Stimulated activated CD8-positive, alpha-beta memory T cell treated with anti-CD3 and anti-CD28 coated beads, Interleukin-4, amount 100 ng/mL, for 4 hours (primary cell): ENCODE measurements at places on chromosomes 2 and 18.

DNA sequence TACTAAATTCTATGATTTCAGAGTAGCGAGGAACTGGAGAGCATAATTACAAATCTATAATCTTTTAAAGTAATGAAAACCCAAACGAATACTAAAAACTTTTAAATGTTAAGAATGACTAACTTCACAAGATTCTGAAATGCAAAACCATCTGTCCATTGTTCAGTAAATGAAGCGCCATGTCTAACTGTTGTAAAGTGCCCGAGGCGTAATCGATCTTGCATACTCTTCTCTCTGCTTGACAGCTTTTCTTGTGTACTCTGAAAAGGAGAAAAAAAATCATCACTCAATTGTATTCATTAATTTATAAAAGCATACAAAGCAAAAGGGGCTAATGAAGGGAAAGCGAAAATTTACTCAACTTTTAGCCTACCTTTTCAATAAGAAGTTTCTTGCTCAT lies 111.0 kb downstream of the TLK1 start:
- DNase-seq: no peak

DNA sequence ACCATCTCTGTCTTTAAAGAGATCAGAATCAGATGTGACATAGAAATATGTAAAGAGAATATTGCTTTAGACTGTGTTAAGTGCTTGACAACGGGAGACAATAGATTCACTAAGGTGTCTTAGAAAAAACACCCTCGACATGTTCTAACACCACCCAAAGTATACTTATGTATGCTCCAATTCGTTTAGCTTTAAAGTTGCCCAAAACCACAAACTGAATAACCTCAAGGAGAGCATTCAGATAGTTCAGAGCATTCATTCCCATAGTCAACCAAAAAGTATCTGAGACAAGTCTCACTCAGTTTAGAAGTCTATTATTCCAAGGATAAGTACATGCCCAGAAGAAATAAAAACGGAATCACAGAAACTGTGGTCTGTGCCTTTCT lies 96.4 kb downstream of the KYNU start:
- DNase-seq: no peak

DNA sequence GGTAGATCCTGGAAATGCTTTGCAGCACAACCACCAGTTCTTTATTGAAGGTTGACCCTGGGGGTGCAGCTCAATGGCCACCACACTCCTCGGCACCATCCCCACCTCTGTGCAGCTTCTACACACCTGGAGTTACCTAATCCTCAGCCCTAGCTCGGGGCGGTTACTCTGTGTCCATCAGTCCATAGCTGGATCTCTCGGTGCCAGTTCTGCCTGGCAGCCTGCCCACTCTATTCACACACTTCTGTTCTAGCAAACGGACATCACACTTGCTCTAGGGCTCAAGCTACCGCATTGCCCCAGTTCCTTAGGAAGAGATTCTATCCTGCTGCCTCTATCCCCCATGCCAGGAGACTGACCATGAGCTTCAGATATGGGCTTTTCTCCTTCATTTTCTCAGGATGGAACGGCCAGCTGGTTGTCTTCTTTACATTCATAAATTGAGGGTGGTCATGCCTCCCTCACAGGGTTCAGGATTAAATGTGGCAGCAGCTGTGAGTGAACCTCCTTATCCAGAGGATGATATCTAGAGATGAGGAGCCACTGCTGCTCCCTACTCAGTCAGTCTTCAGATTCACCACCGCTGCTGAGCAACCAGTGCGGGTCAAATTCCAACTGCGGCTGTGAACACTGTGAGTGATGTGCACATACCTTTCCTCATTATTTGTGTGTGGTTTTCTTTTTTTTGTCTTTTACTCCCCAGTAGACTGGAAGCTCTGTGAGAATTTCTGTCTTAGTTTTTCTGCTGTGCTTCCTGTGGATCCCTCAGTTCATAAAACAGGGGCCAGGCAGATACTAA lies 66.9 kb upstream of the TRIB2 start:
- no peak for DNase-seq

DNA sequence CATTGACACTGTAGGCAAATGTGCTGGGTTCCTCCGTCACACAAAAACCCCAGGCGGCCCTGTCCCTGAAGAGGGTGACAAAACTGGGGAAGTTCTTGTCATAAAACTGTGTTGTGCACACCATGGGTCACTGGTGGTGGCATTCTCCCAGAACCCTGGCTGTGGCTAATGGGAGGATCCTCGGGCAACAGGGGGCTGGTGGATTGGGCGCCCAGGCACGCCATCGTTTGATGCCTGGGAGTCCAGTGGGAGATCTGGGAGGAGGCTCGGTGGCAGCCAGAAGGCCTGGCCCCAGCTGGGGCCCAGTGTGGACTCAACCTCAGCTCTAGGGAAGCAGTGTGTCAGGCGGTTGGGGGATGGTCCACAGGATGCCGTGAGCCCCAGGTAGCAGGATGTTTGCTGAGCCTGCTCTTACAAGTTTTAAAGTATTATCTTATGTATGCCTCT lies 140.7 kb downstream of the ACOXL start:
- DNase-seq: no peak

DNA sequence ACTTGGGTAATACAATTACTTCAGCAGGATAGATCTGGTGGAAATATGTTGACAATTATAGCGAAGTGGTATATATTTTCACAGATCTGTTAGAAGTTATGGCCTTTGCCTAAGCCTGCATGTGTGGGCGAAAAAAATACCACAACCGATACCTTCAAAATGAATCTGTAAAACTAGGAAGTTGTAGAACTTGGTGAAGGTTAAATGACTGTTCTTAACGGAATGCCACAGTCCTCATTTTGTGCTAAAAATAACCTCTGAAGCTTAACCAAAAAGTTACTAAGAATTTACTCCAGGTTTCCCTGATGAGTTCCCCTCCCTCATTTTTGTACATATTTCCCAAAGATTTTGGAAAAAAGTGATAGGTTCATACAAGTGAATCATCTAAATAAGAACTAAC lies 550.7 kb downstream of the THSD7B start:
- DNase-seq: no peak

DNA sequence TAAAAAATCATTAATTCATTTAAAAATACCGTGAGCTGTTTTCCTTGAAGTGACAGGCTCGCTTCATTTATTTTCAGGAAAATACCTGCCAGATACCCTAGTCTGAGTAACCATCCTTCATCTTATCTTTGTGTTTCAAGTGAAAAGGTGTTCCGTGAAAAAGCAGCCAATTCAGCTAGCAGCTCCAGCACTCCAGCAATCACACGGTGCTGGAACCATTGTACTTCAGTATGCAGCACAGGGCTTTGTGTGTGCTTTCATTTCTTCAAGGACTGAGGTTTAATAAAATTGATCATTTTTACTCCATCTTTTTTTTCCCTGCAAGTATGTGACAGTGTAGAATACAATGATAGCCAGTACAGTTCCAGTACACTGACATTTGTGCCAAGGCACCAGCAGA lies 39.1 kb upstream of the PGAP1 start:
- DNase-seq: no peak

DNA sequence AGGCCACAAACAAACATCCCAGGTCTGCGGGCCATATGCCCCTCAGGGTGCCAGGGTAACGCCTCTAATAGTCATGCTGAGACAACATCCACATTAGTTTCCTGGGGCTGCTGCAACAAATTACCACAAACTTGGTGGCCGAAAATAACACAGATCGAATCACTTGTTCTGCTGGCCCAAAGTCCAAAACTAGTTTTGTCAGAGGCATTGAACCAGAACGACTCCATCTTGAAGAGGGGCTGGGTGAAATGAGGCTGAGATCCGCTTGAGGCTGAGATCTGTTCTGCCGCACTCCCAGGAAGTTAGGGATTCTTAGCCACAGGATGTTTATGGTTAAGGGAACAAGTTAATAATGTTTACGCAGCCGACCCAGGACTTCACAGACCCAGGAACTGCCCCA lies 66.7 kb downstream of the COPS8 start:
- no peak for DNase-seq

GRCh38 chr2:9690252-9690651 lies 59.5 kb upstream of the YWHAQ start:
- no peak for DNase-seq

- DNase-seq: no peak
Observed at GRCh38 chr2:68272246-68272994, 20.1 kb upstream of the PPP3R1 start.

DNA sequence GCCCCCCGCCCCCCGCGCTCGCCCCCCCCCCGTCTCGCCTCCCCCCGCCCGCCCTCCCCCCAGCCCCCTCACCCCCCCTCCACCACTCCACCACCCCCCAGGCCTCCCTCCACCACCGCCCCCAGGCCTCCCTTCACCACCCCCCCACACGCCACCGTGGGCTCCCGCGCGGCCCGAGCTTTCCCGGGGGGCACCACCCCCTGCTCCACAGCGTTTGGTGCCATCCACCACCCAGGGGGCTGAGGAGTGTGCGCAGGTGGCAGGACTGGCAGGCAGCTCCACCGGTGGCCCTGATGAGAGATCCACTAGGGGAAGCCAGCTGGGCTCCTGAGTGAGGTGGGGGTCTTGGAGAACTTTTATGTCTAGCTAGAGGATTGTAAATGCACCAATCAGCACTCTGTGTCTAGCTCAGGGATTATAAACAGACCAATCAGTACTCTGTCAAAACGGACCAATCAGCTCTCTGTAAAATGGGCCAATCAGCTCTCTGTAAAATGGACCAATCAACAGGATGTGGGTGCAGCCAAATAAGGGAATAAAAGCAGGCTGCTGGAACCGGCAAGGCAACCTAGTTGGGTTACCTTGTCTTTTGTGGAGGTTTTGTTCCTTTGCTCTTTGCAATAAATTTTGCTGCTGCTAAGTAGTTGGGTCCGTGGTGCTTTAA lies 43.0 kb upstream of the ITSN2 start:
- DNase-seq: no peak

DNA sequence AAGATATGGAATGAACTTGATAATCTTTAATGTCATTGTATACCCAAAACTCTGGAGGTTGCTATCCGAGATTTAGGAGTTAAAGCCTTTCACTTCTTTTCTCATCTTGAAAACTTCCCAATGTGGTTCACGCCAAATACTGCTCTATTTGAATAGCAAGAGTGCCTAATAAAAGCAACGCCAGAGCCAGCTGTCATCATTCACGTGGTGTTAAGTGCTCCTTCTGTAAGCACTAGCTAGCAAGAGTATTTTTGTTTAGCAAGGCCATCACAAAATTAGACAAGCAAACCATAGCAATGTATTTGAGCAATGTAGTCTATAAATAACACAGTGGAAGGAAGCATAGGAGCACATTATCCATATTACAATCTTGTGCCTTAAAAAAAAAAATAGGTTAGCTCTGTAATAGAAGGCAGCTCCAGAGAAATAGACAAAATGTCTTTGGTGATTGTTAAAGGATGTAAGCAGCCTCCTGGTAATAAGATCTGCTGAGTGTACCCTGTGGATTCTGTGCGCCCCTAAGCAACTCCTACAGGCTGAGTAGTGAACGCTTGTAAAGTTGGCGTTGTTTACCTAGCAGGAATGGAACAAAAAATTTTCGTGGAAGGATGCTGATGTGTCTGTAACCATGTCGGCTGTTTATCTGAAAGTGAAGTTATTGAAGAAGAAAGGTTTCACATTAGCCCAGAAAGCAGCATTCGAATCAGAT lies 518.0 kb downstream of the CNTNAP5 start:
- DNase-seq: no peak
